Fibroblast of upper back skin (primary cell): ENCODE measurements at places on chromosomes 11 and 22.

DNA sequence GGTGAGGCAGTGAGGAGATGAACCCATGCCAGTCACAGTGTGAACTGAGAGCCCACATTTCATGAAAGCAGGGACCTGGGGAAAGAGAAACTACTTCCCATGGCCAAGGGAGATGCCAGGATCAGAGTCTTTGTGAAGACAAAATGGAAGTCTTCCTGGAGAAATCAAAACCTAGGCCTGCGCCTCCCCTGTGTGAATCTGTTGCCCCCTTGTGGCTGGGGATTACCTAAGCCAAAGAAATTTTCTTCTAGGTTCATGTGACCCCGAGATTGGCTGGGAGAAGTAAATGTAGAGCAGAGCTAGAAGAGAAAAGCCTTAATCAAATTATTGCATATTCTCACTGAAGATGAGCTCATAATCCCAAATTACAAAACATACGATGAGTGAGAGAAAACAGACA, 1075.3 kb downstream of the TBC1D22A start:
- no peak for DNase-seq

DNA sequence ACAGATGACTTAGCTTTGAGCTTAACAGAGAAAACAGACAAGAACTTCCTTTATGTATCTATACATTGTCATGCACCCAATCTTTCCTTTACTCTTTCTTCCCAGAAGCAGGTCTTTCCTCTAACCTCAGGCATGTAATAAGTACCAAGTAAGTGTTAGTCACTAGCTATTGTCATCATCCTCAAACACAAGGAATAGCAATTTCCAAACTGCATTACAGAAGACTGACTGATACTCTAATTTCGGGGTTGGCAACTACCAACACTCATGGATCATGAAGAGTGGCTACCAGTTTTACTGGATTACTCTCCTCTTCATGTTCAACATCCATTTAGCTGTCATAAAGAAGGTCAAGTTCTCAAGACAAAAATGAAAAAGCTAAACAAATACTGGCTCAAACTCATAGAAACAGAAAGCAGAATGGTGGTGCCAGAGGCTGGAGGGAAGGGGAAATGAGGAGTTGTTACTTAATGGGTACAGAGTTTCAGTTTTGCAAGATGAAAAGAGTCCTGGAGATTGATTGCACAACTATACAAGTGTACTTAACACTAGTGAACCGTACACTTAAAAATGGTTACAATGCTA, 111.6 kb downstream of the SIK3 start:
- DNase-seq = peak; percentile 90

- peak; percentile 70 for DNase-seq
These were observed 131.8 kb downstream of the FEZ1 start for GRCh38 chr11:125364121-125364826.

GRCh38 chr22:25420925-25421904, 143.3 kb upstream of the GRK3 start:
- no peak for DNase-seq

DNA sequence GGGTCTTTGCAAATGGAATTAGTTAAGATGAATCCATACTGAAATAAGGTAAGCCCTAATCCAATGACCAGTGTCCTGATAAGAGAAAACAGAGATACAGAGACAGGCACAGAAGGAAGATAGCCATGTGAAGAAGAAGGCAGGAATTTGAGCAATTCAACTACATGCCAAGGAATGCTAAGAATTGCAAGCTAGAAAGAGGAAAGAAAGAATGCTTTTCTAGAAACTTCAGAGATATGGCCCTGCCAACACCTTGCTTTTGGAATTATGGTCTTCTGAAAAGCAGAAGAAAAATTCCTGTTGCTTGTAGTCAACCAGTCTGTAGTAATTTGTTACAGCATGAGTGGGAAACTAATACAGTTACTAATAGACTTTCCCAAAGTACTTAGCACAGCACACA, 111.3 kb downstream of the SLC17A6 start:
- DNase-seq = peak; percentile 79

DNA sequence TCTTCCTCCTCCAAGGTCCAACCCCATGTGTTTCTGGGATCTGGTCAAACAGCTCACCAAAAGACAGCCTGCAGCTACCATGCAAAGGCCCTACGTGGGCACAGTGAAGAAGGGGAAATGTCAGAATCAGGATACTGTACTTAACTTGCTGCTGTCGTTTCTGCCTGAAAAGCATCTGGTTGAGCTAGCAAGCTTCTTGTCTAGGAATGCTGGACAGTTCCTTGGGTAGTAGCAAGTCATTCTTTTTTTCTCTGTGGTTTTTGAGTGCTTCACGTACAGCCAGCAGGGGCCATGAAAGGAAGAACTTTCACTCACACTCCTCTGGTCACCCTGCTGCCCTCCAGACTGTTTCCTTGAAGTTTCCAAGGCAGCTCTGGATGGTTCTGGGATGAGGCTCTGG, 24.7 kb downstream of the RCOR2 start:
- DNase-seq = peak; percentile 44

DNA sequence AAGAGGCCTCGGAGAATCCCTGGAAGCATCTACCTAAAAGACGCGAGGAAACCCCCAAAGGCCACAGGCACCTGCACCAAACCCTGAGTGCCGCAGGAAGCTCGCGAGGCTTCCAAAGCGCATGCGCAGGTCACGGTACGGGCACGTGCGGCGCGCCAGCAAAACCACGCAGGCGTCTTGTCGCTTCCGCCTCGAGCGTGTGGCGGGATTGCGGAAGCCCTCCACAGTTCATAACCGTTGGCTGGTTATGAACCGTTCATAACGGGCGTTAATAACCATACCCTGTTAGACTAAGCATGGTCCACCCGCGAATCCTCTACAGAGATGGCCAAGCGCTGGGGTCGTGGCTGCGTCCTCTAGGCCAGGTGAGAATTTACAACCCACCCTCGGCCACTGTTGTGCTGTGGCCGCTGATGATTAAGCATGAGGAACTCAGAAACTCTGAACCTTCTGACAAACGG, 46.4 kb downstream of the MORC2 start:
- DNase-seq = peak; percentile 53

DNA sequence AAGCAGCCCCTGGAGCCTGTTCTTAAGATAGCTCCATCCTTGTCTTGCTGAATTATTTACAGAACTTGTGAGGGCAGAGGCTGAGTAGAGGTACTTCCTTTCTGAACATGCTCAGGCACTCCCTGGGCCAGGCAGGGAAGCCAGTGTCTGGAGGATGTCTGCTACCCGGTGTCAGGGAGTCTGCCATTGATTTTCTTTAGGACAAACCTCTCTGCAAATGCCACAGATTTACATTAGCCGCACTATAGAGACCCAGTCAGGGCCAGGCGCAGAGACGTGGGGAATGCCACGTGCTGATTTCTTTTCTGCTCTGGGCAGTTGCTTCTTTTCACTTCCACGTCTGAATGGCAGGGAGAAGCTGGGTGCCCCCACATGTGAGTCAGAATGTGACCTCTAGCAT, 585.5 kb downstream of the NTM start:
- DNase-seq = no peak

DNA sequence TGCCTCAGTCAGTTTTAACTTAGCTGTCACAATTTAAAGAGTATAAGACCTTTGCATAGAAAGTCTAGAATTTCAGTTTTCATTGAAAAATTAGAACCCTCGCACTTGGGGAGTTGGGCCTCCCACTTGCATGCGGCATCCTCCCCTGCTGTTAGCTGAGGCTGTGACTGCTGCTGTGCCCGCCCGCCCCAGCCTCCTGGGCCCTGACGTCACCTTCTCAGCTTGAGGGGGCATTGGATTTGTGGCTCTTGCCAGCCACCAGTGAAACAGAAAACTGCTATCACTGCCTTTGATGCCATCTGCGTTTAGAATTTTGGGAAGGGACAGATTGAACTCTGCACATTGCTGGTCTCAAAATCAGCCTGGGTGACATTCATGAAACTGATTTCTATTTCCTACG, 108.7 kb downstream of the CTTN start:
- DNase-seq = no peak

DNA sequence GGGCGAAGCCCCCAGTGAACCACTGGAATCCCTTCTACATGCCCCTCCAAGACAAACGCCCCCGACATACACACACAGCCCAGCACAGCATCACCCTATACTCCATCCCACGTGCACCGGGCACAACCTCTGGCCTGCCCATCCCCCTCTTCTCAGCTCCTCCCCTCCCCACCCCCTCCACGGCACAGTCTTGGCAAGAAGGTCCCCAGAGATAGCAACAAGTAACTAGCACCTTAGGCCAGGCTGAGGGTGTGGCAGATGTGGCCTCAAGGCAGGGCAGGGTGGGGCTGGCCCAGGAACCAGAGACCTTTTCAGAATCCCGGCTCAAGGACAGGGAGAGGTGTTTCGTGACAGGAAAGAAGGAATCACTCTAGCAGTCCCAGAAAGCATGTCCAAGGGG, 54.3 kb downstream of the CYTH4 start:
- no peak for DNase-seq

DNA sequence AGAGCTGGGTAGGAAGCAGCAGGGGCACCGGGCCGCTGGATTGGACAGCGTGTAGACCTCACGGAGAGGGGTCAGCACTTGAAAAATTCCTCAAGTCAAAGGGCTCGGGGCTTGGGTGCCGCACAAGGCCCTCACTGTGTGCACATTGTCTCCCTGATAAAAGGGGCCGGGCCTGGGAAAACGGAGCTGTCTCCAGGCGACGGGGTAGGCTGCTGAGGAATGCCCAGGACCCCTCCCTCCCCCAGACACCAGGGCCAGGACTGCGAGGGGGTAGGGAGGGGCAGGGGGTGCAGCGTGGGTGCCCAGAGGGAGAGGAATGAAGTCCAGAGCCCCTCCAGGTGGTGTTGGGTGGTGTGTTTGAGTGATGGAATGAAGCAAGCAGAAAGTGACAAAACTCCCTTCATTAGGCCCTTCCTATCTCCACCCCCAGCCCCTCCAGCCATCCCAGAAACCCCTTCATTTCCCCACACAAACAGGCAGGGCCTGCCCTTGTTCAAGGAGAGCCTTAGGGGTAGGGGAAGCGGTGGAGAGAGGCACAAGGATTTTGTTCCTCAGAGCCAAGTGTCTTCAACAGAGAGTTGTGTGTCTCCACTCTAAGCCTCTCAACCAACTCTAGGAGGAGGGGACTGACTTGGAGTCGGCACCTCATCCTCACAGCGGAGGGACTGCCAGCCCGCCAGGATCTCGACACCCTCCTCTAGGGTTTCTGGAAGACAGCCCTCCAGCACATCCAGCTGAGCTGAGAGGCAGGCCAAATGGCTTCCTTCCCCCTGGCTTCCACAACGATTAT, 63.9 kb downstream of the SYN3 start:
- DNase-seq = no peak

DNA sequence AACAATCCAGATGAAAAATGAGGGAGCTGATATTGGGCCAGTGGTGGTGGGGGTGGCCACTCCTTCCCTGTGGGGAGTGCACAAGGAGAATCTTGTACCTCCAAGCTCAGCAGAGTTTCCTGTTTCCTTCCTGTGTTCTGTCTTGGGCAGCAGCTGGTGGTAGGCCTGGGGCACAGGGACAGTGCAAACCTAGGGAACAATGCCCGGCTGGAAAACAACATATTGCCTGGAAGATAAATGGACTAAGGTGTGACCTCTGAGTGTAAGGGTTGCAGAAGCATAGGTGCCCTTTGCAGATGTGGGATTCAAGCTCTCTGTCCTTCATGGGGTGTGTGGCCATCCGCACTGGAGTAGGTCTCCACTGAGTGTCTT, 5.8 kb upstream of the JAM3 start:
- DNase-seq = no peak

GRCh38 chr11:6648501-6648900, 7.1 kb downstream of the DCHS1 start:
- DNase-seq = no peak

- DNase-seq = peak; percentile 7
These were observed at the start of gene CCDC83 for GRCh38 chr11:85855341-85855656. Gene CCDC83 (plus strand): TSS chr11:85855383. CDS start chr11:85865124, 9,741 bp downstream.

GRCh38 chr11:88535916-88536547, 198.5 kb upstream of the CTSC start:
- peak; percentile 89 for DNase-seq

DNA sequence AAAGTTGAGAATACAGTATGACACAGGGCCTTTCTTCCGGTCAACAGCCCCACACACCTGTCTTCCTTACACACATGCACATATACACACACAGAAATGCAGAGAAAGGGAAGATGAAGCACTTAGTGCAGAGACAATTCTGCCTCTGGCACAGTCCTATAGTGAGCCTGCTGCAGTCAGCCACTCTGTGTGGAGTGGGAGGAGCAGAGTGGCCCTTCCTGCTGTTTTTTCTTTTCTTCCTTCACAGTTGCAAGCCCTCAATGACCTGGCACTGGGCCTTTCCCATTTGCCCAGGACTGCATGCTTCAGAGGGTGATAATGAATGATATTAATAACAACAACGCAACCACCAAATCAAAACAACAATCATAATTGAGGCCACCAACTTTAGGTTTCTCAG, 527.0 kb upstream of the B3GAT1 start:
- no peak for DNase-seq

DNA sequence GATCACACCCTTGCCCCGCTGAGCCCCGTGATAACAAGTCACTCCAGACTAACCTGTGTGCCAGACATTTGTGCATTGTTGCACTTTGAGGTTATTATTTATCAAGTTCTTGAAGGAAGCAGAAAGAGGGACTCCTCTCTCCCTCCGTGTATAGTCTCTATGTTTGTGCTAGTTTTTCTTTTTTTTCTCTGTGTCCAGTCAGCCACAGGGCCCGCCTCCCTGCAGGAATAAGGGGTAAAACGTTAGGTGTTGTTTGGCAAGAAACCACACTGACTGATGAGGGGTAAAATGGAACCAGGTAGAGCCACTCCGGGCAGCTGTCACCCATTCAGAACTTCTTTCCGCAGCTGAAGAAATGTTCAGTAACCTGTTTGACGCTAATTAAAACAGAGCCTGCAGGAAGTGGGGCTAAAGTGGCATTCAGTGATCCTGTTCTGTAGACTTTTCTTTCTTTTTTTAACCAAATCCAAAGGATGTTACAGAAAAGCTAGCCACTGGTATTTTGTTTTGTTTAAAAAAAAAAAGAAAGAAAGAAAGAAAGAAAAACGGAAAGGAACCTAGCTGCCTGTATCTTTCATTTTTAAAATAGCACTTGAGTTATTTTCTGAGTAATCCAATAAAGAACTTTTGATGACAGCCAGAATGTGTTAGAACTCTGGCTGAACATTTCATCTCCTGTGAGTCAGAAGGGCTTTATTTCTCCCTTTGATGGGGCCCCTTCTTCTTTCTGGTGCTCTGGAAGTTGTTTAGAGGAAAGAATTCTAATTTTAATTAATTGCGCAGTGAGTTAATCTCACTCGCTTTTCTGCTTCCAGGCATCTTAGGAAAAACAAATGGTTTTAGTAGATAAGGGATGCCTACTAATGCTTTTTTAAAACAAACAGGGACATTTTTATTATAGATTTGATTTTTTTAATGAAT, 58.2 kb downstream of the COMMD9 start:
- DNase-seq = peak; percentile 86

GRCh38 chr11:78030429-78031325, 7.6 kb upstream of the KCTD14 start:
- DNase-seq = peak; percentile 73

GRCh38 chr11:31714840-31715239, 96.3 kb downstream of the PAX6 start:
- no peak for DNase-seq
